Neural progenitor cell (in vitro differentiated cells): ENCODE measurements at places on chromosomes 5 and 9. TPM values are rescaled to one million over a fixed set of nuclear protein-coding genes. Genes with fewer than 3 reads are reported as not detected.

GRCh38 chr9:70962761-70963440 is 158.5 kb downstream of the TRPM3 start:
- DNase-seq: no peak

- no peak for DNase-seq
Measured at GRCh38 chr9:18969128-18969527, 63.9 kb downstream of the SAXO1 start.

DNA sequence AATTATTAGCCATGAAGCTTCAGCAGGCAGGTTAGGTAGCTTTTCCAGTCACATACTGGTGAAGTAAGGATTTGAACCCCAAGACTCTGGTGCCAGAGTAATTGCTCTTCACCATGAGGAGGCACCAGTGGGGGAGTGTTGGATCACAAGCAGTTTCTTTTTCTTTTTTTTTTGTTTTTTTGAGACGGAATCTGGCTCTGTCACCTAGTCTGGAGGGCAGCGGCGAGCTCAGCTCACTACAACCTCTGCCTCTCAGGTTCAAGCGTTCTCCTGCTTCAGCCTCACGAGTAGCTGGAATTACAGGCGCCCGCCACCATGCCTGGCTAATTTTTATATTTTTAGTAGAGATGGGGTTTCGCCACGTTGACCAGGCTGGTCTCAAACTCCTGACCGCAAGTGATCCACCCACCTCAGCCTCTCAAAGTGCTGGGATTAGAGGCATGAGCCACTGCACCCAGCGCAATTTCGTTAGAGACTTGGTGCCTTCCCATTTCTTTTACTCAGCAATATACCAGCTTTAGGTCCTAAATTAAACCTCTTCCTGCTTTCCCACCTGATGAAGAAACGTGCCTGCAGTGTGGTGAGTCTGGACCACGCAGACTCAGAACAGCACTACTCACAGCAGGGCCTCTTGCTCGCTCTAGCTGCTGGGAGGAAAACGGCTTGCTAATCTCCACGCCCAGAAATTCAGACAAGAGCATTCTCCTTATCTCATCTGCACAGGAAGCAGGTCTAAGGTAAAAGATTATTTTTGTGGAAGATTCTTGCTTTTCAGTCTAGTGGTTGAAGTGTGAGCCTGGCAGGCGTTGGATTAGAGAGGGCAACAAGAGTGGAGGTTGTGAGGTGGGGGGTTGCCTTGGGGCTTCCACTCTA is at the start of gene S100Z:
Gene S100Z, plus strand, starts transcription at position 596 of the 873 bp plus-strand sequence. CDS start 25,346 bp downstream, outside the sequence.
- DNase-seq: no peak

Gene ZNF354B
- 16.3 and 31.3 TPM in 2 replicates for total RNA-seq

Gene SLC4A9
- not detected in 2 replicates for total RNA-seq

Gene FGF10
- total RNA-seq: 0.37 and 1.3 TPM in 2 replicates

Gene THBS4
- 31.6 and 40.5 TPM in 2 replicates for total RNA-seq
